Panc1 (cell line): ENCODE measurements at places on chromosomes 16 and 17. TPM values are rescaled to one million over a fixed set of nuclear protein-coding genes. Genes with fewer than 3 reads are reported as not detected.

- no peak for DNase-seq
These were observed 382.2 kb upstream of the CDH5 start for GRCh38 chr16:65984296-65984695.

GRCh38 chr16:30110661-30111060, 2.7 kb downstream of the GDPD3 start:
- DNase-seq = no peak

DNA sequence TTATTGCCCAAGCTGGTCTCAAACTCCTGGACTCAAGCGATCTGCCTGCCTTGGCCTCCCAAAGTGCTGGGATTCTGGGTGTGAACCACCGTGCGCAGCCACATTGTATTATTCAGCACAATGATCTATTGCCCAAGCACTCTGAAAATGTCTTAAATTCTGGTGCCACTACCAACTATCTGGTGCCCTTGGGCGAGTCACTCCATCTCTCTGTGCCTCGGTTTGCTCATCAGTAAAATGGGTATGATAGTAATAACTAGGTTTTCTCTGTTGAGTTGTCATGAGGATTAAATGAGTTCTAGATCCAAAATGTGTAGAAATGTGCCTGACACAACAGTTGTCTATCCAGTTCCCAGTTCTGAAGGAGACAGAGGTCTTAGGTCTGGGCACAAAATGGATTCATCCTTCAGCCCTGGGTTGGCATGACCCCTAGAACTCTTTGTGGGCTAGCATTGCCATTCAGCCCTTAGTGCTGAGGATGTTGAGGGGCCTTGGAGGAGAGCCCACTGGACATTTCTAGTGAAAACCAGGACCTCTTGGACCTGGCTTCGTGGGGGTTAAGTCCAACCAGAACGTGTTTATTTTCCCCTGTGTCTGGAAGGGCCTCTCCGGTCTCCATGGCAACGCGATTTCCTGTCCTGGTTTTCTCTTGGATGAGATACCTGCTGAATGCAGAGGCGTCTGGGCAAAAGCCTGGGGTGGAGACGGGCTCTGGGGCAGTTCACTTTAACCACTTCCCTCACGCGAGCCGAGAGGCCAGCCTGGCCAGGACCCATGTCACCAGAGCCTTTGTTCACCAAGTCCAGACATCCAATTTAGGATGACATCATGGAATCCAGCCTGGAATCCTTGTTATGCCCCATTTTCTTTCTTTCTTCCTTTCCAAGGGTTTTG, 43.7 kb upstream of the TNRC6A start:
- no peak for DNase-seq

GRCh38 chr17:41539979-41540701, 12.0 kb upstream of the KRT19 start:
- no peak for DNase-seq

DNA sequence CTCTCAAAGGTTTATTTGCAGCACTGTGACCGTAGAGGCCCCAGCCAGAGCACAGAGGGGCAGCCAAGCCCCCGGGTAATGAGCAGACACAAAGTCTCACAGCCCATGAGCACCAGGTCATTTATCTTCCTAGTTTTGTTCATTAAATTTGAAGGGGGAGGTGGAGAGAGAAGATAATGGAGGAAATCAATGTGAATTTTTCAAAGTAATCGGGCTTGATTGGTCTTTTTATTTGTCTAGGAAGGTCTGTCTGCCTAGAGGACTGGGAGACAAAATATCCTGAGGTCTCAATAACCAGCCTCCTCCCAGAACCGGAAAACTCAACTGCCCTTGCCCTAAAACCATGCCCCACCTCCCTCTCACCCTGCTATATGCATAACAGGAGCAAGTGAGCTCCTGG, 189.0 kb downstream of the SLC39A11 start:
- DNase-seq = no peak

DNA sequence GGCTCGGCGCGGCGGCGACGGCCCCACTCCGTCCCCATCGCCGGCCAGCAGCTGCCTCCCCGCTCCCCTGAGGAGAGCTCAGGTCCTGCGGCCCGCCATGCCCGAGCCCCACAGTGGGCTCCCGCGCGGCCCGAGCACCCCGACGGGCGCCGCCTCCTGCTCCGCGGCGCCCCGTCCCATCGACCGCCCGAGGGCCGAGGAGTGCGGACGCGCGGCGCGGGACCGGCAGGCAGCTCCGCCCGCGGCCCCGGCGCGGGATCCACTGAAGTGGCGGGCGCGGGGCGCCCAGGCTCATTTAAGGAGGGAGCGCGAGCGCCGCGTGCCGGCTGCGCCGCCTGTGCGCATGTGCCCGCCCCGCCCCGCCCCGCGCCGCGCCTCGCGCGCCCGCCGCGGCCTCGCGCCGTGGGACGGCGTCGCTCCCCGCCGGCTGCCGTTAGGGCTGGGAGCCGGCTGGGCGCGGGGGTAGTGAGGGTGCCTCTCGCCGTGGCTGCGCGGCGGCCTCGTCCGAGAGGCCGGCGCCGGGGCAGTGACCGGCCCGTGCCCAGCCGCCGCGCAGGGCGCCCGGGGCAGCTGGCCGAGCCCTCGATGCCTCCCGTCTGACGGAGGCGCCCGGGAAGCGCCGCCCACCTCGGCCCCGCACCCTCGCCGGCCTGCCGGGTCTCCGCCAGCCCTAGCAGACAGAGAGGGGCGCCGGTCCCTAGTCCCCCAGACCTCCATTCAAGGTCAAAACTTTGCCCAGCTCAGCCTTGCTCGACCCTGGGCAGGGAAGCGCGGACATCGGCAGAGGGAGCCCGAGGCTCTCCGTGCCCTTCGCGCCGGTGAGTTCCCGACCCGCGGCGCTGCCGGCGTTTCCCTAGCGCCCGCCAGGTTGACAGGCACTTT, at the start of gene NETO2:
Gene NETO2 (minus strand): TSS at position 269 of the 882 bp plus-strand sequence. CDS start 333 bp downstream, outside the sequence.
- DNase-seq = no peak

- no peak for DNase-seq
These were observed 8.7 kb downstream of the ENPP7 start for GRCh38 chr17:79739148-79740062.

GRCh38 chr16:918741-919657, 51.8 kb downstream of the LMF1 start:
- no peak for DNase-seq

GRCh38 chr16:15658149-15658548, 8.1 kb downstream of the NDE1 start:
- no peak for DNase-seq

- DNase-seq = no peak
These were observed 885 bp downstream of the CNTNAP4 start for GRCh38 chr16:76278086-76278485.

- DNase-seq = no peak
These were observed 102.8 kb downstream of the XYLT1 start for GRCh38 chr16:17367923-17368322.

DNA sequence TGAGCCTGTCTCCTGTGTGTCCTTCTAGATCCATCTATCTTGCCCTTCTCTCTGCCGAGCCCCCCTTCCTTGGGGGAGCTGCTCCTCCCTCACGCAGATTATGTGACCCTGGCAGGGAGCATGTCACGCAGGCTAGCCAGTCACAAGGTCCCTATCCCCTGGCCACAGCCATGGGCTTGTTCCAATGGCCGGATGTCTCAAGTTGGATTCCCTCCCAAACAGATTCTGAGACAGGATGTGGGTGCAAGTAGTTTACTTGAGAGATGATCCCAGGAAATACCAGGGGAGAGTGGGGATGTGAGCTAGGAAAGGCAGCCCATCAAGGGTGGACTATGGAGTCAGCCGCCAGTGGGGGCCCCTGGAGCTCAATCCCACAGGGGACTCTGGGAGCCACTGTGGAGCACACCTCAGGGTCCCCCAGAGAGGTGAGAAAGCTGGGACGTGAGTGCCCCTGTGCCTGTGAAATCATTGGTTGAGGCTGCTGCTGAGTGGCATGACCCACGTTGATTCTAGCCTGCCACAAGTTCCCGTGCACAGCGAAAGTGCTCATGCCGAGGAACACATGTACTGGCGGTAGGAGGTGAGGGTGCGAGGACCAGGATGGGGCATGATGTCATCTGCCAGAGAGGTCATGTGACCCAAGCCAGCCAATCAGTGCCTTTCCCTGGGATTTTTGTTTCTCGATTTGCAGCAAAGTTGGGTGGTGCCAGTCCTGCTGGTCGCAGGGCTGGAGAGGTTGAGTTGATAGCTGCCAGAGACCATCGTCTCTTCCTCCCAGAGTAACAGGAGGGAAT, 6.4 kb upstream of the CRISPLD2 start:
- no peak for DNase-seq

GRCh38 chr16:89335803-89336485, 118.4 kb downstream of the ZNF778 start:
- DNase-seq = no peak

GRCh38 chr17:44981221-44981968, 13.3 kb upstream of the C1QL1 start:
- peak; percentile 69 for DNase-seq

DNA sequence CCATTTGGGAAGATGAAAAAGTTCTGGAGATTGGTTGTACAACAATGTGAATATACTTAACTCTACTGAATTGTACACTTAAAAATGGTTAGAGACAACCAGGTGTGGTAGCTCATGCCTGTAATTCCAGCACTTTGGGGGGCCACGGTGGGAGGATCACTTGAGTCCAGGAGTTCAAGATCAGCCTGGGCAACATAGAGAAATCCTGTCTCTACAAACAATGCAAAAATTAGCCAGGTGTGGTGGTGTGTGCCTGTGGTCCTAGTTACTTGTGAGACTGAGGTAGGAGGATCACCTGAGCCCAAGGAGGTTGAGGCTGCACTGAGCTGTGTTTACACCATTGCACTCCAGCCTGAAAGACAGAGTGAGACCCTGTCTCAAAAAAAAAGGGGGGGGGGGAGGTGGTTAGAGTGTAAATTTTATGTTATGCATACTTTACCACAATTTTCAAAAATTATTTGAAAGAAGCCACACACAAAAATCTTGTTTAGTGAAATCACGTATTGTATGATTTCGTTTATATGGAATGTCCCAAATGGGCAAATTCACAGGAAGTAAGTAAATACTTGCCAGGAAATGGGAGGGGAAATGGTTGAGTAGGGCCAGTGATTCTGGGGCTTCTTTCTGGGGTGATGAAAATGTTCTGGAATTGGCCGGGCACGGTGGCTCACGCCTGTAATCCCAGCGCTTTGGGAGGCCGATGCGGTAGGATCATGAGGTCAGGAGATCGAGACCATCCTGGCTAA, 37.1 kb upstream of the AMZ2 start:
- DNase-seq = no peak

GRCh38 chr17:42846594-42847280, 2.4 kb downstream of the AOC2 start:
- no peak for DNase-seq

DNA sequence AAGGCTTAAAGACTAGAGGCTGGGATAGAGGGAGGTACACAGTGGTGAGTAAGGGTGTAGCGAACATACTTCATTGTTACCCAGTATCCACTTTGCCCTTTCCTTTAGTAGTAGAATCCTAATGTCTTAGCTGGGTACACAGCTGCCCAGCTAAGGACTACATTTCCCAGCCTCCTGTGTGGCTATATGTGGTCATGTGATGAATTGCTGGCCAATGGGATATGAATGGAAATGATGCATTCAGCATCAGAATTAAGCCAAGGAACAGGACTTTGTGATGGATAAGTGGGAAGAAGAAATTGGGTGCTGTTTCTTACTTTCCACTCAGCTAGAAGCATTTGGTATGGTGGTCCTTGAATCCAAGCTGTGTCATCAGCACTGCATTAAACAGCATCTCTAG, 55.9 kb downstream of the FOXL1 start:
- no peak for DNase-seq

- no peak for DNase-seq
These were observed 12.6 kb upstream of the SLC12A3 start for GRCh38 chr16:56852401-56852730.

GRCh38 chr17:31074772-31075555, 19.8 kb upstream of the NF1 start:
- no peak for DNase-seq

DNA sequence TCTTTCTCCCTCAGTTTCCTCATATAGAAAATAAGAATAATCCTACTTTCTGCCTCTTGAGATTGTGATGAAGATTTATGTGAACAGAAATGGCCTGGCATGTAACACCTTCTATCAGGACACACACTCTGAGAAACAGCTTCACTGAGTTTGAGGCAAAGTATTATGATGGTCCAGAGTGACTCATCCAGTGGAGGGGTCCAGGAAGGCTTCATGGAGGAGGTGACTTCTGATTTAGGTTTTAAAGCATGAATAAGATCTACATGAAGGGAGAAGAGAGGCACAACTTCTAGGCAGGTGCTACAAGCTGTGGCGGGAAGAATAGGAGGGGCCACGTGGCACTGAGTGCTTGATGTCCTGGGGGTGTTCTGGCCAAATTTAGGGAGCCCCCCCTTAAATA, 124.4 kb upstream of the SDK2 start:
- no peak for DNase-seq

- no peak for DNase-seq
These were observed 83.3 kb downstream of the GSG1L start for GRCh38 chr16:27980076-27980775.

DNA sequence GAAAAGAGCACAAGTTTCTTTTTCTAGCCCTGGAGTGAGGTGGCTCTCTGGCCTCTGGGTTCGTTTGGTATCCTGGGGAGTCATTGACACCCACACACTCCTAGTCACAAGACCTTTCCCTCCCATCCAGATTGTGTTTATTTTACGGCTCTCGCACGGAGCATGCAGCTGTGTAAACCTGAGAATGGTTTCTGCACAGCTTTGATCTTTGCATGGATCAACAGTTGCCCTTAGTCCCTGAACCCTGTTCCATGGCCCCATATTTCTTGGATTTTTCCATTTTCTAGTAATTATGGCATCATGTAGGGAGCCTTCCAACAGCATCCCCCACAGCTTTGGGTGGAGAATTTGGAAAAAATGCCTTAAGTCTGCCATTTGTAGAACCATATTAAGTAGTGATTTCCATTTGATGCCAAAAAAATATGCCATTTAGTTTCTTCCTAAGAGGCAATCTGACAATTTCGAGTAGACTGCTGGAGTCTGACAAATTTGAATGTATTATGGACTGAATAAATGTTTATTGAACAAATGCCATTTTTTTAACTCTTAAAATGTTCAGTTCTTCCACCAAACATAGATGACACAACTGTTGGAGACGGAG, 197.7 kb downstream of the WWOX start:
- no peak for DNase-seq

DNA sequence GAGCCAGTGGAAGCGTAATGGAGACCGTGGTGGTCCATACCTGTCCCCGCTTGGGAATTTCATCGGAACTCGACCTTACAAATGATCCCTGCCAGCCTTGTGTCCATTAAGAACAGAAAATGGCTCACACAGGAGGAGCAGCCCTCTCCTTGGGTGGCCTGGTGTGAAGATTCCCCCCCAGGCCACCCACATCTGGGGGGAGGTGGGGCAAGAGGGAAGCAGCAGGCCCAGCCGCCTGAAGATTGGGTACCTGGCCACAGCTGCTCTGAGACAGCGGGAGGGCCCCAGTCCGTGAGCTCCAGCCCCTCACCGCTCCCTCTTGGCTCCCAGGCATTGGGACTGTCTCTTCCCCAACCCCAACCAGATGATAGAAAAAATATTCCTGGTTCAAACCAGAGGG, 277.8 kb upstream of the FOXF1 start:
- DNase-seq = no peak

GRCh38 chr16:70410734-70411133, 28.2 kb downstream of the ST3GAL2 start:
- no peak for DNase-seq

Gene SNX20
- 0.10 TPM for total RNA-seq

Gene KRT33A
- total RNA-seq = not detected

Gene CLEC18A
- total RNA-seq = 0.46 TPM

Gene CASKIN1
- 4.5 TPM for total RNA-seq

Gene KRT24
- not detected for total RNA-seq

Gene CEP95
- total RNA-seq = 23.2 TPM

Gene GAS7
- 0.05 TPM for total RNA-seq

Gene NHLRC4
- 4.0 TPM for total RNA-seq

Gene TBC1D3C
- total RNA-seq = not detected

Gene HSPB9
- total RNA-seq = not detected

Gene TBC1D3
- total RNA-seq = not detected
